ENCODE measurements at places on chromosomes 1 and 21.

DNA sequence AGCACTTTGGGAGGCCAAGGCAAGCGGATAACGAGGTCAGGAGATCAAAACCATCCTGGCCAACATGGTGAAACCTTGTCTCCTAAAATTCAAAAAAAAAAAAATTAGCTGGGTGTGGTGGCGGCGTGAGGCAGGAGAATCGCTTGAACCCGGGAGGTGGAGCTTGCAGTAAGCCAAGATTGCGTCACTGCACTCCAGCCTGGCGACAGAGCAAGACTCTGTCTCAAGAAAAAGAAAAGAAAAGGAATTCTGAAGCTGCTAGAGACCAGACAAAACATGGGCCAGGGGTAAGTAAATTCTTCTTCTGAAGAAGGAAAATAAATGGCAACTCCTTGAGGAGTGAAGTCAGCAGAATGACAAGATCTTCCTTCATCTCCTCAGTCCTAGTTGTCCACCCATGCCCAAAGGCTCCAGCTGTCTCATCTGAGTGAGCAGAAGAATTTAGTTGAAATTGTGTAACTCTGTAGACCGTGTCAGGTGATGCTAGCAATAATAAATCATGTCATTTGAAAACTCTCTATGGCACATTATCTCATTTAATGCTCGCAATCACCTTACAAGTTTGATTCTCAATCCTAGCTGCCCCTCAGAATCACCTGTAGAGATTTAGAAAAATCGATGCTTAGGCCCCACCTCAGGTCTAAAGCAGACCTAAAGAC, 14.3 kb downstream of the PDZK1 start:
- DNase-seq = no peak

DNA sequence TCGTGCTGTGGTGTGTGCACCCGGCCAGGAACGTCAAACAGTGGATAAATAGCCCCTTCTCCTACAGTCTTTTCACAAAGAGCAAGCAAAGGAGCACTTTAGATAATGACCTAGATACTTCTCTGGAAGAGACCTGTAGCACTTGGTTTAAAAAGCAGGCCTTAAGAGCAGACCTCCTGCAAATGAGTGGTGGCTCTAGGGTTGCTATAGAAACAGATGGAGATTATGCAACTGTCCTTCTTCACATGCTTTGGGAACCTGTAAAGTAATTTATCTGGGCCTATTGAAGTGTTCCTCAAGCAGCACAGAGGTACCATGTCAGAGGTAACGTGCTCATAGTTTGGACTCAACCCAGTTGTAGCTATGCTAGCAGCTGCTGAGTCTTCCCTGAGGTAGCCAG, 208.2 kb upstream of the KIAA0040 start:
- DNase-seq = no peak

DNA sequence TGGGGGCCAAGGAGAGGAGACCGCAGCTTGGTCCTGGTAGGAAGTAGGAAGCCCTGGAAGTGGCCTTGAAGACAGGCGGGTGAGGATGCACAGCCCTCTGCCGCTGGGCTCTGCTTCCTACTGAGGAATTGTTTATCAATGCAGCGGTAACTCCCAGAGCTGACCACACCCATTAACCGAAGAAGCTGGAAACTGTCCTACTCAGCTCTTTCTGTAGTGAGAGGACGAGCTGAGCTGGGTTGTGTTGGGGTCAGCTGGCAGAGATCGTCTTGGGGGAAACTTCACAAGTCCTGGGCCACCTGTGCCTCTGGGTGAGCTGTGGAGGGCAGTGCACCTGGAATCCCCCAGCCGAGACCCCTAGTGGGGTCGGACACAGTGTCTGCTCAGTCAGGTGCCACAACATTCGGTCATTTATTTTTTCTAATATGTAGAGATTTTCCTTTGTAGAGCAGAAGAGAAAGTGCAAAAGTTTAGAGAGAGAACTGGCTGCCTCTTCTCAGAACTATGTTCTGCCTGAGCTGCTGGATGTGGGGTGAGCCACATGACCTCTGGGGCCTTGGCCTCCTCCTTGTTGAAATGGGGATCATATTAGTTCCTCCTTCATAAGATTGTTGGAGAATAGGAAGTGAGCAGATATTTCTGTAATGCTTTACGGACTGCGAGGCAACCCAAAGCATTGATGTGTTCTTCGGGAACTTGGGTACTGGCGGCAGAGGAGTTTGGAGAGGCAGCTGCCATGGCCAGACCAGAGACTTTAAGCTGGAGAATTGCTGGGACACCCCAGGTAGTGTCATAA, 3.6 kb downstream of the NECAP2 start:
- DNase-seq = no peak

- DNase-seq = no peak
Observed at GRCh38 chr1:154808909-154809262, 61.2 kb downstream of the KCNN3 start.

DNA sequence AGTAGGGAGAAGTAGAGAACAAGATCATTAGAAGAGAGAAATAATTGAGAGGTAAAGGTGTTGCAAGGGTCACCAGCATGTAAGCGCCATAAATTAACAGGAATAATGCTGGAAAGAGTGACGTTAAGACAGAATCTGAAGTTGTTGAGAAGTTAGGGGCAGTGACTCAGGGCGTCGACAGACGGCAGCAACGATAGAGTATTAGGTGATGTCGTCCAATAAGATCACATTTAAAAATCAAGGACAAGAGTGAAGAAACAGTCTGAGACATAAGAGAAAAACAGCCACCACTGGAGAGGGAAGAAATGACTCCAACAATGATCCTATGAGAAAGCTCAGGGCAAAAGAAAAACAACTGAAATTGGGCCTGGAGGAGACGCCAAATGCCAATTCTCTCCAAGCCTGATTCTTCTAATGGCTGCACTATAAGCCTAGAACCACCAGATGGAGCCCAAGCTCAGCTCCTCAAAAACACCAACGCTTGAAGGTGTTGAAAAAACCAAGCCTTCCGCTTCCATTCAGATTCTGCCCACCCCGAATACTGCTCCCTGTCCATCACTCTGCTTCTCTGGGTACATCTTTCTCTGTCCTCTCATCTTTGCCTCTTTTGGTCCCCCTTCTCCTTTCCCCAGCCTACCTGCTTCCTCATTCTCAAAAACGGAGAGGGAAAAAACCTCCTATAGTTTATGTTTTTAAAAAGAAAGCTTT, 70.0 kb downstream of the LUZP1 start:
- DNase-seq = peak; percentile 42

DNA sequence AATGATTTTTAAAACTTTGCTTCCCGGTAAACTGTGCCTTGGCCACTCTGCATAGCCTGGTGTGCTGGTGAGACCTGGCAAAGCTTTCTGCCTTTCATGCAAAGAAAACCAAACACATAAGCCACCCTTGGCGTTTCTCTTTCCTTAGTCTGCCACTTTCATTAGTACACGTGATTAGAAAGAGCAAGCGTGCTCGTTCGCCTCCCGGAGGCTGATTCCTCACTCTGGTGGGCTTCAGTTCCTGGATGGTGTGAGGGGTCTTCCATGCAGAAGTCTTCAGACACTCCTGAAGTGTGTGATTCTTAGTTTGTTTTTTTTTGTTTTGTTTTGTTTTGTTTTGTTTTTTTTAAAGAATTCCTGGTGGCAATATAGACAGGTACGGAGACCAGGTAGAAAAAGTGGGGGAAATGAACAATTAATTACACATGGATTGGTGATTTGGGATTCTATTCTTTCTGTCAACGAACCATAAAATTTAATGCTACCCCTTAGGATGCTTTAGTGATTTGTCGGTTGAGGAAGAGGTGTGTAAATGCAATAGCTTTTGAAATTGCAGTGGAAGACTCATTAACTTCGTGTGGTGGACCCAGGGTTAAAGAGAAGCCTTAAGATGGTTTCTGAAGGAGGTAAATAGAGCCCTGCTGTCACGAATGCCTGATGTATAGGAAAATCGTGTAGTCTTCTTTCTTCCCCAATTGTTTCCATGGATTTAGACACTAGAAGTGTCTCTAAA, 2.1 kb downstream of the GALNT2 start:
- no peak for DNase-seq

DNA sequence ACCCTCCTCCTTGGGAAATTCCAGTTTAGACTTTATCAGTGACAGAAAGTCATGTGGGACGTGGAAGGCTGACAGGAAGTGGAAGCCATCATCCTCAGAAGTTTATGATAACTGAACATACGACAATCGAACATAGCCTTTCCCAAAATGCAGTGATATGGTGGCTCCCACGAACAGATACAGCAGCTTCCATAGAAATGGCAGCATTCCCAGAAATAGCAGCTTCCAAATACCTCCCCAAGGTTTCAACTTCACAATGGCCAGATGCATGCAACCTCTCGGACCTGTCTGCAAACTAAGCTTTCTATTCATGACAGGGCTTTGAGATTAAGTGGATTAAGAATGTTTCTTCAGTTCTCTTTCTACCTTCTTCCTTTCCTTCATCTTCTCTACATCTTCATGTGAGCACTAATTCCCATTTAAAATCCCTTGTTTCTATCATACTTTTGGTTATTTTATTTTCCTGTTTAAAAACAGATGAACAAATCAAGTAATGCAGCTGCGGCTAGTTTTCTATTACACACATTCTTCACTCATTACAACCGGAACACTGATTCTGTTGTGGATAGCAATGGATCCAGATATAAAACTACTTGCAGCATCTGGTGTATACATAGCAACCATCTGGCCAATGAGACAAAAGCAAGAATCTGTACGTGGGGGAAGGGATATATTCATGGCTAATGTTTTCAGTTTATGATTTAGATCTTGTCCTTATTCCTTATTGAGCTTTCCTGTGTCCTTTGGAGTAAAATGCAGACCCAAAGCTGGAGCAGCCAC, 304.8 kb downstream of the BRINP3 start:
- no peak for DNase-seq

DNA sequence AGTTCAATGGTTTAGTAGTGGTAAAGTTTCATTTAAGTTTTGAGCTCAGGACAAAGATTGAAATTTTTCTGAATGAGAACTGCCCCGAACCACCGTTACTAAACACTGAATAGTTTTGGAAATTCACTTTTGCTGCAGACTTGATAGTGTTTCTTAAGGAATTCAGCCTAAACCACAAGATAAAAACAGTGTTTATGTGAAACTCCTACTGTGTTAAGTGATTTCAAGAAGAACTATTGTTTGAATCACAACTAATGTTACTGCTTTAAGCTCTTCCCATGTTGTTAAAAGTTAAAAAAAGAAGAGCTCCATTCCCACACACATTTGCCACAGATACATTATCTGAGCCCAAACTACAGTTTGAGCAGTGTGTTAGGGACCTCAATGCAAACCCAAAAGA, 159.2 kb downstream of the DYRK1A start:
- DNase-seq = no peak

DNA sequence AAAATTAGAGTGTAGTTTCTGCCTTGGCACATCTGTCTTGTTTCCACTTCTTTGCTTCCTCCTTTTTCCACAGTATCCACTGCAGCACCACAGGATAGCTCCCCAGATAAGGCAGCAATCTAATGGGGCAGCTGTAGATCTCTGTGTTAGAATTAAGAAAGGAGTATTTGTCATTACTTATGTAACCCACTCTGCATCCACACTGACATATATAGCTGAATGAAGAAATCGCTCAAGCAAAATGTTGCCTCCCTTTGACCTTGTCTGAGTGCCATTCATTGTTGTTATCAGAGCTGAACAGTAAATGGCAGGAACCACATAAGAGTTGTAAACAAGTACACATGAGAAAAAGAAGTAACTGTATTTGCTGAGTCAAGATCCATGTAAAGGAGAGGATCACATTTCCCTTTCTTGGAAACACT, 45.9 kb upstream of the DPH5 start:
- no peak for DNase-seq

DNA sequence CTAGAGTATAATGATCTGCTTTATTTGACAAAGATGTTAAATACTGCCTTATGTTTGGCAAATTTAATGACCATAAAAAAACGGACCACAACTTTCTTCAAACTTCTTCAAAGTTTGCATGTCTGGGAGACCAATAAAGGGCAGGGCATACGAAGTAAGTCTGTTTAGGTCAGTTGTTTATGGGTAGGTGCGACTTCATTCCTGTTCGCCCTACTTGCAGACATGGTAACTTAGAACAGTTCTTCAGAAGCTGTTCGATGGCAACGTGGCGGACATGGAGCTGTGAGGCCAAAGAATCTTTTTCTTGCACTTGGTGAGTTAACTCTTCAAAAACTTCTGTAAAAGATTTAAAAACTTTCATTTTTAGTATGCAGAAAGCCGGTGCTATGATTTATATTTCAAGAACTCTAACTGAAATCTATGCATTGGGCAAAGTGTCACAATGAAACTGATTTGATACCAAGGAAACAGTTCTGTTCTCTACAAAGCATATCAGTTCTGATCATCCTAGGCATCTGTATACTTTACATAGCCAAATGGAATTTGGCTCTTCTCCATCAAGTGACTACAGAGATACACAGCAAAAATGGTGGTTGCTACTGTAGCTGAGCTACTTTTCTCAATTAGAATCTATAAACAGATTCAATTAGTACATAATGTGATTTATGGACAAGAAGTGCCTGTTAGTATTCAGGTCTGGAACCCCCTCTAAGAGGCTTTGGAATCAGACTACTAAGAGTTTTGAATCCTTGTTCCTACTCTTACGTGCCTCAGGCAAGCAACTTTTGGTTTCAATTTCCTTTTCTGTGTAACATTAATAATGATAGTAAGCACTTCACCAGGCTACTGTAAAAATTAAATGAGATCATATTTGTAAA, 25.7 kb downstream of the C21orf91 start:
- DNase-seq = no peak

DNA sequence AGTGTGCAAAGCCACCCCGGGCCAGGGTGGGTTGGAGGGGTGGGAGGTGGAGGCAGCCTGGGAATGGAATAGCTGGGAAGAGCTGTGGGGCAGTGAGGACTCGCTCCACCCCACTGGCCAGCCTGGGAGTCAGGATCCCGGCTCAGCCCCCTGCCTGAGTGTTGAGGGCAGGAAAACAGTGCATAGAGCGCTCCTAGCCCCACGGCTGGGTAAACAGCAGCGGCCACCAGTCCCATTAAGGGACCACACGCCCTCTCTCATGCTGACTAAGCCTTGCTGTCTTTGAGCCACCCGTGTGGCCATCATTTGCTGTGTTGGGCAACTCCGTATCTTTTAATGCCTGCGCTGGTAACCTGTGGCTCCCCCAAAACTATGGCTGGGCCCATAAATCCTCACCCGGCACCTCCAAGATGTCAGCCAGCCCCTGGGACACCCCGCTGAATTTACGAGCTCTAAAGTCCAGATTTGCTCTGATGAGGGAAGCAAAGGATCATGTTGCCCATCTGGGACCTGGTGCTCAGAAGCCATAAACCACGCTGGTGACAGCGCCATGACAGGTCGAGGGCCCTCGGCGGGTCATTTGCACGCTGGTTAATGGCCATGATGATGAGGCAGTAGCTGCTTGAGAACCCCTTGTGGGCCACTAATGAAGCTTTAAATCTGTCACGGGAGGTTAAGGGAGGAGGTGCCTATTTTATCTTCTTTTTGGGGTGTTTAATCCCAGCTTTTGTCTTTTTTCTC, 34.9 kb downstream of the SYF2 start:
- no peak for DNase-seq

Data from GM18507 (cell line).